Renal cortical epithelial cell (primary cell): ENCODE measurements at places on chromosomes 7 and 10. TPM values are rescaled to one million over a fixed set of nuclear protein-coding genes. Genes with fewer than 3 reads are reported as not detected.

The PPP1R17 gene
- not detected in 2 replicates for total RNA-seq

The TRPV5 gene
- total RNA-seq = not detected in 2 replicates

The EPO gene
- total RNA-seq = not detected in 2 replicates

The MRPS17 gene
- 15.6 and 28.0 TPM in 2 replicates for total RNA-seq

The SNX13 gene
- 29.7 and 56.0 TPM in 2 replicates for total RNA-seq

The ZNF786 gene
- 6.4 and 14.9 TPM in 2 replicates for total RNA-seq

The NAT16 gene
- total RNA-seq = not detected in 2 replicates
